Cortex of kidney (tissue), 1 donor: ENCODE measurements at places on chromosomes 7 and 10.

DNA sequence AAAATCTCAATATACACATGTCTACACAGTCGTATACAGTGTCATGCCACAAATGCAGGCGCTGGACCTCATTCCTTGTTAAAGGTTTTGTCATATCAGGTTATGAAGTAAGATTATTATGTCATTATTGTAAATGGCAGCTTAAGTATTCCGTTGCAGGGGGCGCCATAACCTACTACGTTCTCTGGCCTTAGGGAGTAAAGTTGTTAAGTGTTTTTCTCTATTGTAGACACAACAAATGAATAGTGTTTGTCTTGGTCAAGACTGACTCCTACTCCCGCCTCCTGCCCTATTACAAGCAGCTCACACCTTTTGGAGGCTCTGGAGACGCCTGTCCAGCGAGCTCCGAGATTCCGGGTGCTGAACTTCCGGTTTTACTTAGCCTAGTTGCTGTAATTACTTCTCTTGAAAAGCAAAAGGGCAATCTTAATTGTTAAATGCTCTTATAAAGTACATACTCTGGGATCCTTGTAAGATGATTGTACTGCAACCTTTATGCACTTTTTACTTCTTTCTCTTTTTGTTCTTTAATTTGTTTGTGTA is 994 bp downstream of the GATAD1 start:
- DNase-seq = no peak

DNA sequence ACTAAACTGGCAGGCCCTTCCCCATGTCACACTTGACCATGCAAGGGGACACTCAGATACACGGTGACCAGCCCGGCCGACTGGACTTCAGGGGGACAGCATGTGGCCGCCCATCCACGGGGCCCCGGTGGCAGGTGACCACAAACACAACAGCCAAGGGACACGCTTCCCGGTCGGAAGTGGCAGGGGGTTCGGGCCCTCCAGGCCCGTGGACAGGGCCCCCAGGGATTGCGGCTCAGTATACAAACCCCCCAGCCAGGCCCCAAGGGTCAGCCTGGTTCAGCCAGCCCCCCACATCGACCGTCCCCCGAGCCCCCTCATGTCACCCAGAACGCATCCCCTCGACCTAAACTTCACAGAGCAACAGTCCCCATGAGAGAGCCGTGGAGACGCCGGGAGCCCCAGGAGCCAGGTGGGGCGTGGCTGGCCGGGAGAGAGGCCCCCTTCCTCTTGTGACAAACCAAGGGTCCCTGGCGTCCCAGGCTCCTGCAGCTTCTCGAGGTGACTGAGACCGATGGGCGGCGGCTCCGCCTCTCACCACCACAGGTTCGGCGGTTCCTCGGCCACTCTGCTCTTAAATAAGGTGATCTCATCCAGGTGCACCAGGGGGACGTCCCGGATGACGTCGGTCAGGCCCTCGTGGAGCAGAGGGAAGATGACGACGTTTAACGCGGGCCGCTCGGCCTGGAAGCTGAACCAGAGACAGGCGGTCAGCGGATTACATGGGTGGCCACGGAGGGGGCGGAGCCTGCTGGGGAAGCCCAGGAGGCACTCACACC is 57.8 kb upstream of the TNRC18 start:
- DNase-seq = no peak

DNA sequence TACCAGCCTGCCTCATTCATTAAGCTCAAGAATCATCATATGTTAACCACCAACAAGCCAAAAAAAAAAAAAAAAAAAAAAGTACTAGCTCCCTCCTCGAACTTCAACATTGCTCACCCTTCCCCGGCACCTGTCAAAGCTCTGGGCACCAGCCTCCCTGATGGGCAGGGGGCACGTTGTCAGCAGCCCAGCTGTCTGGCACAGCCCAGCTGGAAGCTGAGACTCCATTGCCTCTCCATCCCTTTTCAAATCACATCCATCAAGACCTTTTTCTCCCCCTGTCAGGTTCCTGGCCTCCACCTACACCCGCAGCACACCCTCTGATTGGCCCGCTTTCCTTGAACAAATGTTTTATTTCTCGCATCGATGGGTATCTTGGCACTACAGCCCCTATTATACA is 913.3 kb upstream of the AUTS2 start:
- DNase-seq = no peak

- no peak for DNase-seq
These were observed 15.4 kb upstream of the GRB10 start for GRCh38 chr7:50798126-50798525.

DNA sequence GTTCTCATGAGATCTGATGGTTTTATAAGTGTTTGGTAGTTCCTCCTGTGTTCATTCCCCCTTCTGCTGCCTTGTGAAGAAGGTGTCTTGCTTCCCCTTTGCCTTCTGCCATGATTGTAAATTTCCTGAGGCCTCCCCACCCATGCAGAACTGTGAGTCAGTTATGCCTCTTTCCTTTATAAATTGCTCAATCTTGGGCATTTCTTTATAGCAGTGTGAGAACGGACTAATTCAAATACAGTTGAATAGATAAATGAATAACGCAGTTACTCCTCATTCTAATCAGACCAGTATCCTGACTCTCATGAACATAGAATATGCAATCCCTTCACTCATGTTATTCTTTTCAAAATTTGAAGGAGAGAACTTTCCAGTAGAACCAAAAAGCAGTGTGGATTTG is 375.0 kb upstream of the FZD8 start:
- DNase-seq = no peak
